GM20000 (cell line): ENCODE measurements at places on chromosomes 3 and 15.
A peak's percentile ranks its signal among the peaks of the same experiment; 100 is the strongest.

DNA sequence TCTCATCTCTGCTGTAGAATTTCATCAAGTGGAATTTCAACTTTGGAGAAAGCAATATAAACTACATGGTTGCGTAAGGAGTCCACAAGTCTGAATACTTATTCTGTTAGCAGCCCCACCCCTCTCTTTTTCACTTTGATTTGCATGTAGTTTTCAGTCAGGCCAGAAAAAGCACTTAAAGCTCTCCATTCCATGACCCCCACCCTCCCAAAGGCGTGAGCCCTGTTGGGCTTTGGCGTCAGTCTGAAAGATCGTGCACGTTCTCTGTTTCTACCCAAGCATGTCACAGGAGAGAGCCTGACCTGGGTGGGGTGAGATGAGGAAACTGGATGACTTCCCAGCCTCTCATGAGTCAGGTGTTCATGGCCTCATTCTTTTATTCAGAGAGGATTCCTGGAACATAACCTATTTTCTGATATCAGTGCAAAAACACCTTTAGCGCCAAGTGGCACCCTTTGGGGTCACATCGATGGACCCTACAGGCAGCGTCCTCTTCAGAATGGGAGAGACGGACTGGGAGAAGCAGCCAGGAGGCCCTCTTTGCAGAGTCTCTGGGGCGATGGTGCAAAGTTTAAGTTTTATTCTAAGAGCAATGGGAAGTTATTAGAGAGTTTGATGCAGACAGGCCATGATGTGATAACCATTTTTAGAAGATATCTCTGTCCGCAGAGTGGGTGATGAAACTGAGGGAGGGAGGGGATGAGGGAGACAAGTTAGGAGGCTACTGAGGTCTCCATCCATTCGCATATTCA is 55.8 kb downstream of the LSM3 start:
- DNase-seq: no peak

DNA sequence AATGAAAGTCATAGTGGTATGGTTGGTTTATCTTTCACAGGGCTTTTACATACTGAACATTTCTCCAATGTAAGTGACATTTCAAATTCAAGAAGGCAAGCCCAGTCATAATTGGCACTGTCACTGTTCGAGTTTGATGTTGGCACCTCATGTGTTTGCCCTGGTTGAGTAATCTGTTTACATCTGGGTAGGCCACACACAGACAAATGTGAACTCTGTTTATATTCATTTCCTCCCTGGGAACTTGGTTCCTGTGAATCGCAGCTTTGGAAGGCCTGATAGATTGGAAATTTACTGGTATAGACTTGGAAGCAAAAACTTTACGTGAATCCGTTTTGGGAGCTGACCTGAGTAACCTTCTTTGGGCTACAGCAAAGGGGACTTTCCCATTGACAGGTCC is 395.2 kb upstream of the AZI2 start:
- no peak for DNase-seq

DNA sequence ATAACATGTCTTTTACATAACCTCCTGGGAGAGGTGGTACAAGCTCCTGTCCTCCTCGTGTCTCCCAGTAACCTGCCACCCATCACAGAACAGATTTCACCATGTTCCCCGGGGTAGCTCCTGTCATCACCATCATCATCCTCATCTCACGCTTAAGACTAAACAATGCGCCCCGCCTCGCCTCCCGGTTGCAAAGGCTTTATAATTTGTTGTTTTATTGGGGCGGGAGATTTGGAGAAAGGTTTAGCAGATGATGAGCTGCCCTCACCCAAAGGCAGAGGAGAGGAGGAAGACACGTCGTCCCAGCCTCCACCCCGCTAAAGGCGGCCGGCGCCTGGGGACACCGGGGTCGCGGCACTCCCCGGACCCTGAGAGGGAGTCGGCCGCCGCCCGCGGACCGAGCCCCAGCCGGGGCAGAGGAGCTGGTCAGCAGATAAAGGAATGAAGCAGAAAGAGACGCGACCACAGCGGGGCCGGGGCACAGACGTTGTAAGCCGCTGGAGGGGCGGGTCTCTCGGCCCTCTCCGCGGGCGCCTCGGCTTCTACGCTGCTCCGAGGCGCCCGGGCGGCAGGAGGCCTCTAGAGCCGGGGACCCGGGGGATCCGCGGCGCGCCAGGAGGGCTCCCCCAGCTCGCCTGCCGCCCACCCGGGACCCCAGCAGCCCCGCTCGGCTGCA is 589 bp downstream of the HERC1 start:
- DNase-seq: peak; percentile 62

DNA sequence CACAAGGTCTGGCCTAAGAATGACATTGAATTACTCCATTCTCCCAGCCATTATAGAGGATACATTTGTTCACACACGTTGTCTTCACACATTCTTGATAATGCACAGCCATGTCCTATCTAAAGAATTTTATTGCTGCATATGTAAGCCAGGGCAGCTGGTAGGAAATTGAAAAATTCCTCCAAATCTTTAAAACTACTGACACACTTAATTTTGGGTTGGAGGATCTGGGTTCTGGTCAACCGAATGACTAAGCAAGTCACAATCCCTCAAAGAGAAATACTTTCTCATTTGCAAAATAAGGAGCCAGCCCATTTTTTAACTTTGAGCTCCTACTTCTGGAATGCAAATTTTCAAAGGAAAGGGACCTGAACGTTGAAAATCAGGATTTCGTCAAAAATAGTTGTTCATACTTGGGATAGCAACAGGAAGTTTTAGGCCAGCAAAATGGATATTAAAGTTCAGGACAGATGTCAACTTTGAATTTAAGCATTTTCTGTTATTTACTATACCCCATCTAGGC is 638.3 kb downstream of the NTRK3 start:
- DNase-seq: no peak

GRCh38 chr3:41845826-41846225 is 116.1 kb downstream of the ULK4 start:
- DNase-seq: no peak

- DNase-seq: peak; percentile 73
Observed at GRCh38 chr3:186152889-186153292, 44.0 kb upstream of the ETV5 start.

GRCh38 chr3:176431991-176432390 is 765.3 kb downstream of the TBL1XR1 start:
- DNase-seq: no peak

DNA sequence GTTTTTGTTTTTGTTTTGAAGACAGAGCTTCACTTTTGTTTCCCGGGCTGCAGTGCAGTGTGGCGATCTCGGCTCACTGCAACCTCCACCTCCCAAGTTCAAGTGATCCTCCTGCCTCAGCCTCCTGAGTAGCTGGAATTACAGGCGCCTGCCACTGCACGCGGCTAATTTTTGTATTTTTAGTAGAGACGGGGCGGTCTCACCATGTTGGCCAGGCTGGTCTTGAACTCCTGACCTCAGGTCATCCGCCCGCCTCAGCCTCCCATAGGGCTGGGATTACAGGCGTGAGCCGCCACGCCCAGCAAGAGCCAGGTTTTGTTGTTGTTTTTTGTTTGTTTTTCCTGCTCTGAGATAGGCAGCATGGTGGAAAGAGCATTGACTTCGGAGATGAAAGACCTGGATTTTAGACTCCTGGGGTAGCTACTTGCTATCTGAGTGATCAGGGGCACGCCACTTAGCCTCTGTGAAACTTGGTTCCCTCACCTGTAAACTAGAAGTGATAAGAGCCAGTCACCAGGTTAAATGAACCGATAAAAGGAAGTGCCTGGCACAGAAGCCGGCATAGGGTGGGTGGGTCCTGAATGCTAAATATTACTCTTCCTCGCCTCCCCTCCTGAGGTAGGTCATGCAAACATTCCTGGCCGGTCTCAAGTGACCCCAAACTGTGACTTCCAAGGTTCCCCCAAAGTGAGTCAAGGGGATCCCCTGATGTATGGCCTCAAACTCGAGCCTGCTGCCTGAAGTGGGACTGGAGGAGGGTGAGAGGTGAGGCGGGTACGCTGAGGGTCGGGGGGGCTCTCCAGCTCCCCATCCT is 62.9 kb upstream of the MCF2L2 start:
- no peak for DNase-seq

GRCh38 chr3:35633332-35634124 is 5.8 kb upstream of the ARPP21 start:
- no peak for DNase-seq

DNA sequence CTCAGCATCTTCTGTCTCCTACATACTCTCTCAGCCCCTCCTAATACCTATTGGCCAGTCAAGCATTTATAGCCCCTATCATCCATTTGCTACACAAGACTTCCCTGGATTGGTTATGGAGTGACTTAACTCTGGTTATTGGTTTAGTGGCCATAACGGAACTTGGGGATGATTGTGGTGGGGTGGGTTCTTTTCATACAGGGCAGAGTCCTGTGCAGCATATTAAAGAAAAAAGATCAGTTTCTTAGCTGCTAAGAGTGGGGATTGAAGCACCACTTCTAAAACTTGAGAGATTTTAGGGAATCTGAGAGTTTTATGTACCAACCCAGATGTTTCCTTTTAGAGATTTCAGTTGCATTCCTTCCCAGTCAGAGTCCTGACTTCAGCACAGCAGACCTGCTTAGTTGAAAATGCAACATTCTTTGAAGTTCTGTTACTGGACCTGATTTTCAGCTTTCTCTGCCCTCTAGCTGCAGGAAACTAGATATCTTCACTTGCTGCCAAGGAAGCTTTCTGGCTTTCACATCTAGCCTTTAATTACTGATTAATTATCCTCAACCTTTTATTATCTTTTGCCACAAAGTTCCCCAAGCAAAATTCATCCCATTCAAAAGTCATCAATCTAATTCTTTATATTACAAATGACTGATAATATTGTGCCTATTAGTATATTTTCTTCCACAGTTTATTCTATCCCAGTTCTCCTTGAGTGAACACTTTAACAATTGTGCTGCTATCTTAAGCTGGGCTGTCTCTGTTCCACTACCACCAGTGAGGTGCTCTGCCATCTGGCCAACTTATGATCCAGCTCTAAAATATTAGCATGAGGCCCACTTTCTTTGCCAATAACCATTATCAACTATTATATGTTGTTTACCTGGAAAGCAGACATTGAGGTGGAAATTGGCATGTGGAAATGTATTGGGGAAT is 906.0 kb upstream of the ALCAM start:
- no peak for DNase-seq

- DNase-seq: no peak
Observed at GRCh38 chr15:65110676-65111292, 4.2 kb downstream of the UBAP1L start.

DNA sequence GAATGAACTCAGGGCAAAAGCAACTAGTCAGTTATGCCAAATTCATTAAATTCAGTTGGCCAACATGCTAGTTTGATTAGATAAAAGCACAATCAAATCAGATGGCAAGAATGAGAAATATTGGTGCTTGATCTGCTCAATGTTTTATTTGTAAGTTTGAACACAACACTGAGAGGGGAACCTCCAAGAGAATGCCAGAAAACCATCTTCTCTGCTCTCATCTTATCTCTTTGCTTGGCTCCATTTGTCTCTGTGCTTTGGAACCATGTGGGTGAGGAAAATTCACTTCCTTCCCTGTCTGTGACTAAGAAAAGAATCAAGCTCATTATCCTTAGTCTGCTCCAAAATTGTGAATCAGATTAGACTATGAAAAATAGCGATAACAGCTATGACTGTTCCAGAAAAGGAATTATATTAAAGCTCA is 43.6 kb upstream of the DCBLD2 start:
- DNase-seq: no peak

GRCh38 chr3:157487339-157487738 is 15.9 kb downstream of the VEPH1 start:
- DNase-seq: no peak

- no peak for DNase-seq
Observed at GRCh38 chr15:27327467-27328025, 356.6 kb downstream of the GABRG3 start.

DNA sequence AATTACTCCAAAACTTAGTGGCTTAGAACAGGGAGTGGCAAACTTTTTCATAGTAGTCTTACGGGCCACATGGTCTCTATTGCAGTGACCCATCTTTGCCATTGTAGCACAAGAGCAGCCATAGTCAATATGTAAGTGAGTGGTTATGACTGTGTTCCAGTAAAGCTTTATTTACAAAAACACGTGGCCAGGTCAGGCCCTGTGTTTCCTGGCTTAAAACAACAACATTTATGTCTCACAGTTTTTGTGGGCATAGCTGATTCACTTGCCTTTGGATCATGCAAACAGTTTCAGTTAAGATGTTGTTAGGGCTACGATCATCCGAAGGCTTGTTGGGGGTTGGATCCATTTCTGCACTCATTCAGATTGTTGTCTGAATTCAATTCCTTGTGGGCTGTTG is 103.8 kb downstream of the CHCHD6 start:
- no peak for DNase-seq

DNA sequence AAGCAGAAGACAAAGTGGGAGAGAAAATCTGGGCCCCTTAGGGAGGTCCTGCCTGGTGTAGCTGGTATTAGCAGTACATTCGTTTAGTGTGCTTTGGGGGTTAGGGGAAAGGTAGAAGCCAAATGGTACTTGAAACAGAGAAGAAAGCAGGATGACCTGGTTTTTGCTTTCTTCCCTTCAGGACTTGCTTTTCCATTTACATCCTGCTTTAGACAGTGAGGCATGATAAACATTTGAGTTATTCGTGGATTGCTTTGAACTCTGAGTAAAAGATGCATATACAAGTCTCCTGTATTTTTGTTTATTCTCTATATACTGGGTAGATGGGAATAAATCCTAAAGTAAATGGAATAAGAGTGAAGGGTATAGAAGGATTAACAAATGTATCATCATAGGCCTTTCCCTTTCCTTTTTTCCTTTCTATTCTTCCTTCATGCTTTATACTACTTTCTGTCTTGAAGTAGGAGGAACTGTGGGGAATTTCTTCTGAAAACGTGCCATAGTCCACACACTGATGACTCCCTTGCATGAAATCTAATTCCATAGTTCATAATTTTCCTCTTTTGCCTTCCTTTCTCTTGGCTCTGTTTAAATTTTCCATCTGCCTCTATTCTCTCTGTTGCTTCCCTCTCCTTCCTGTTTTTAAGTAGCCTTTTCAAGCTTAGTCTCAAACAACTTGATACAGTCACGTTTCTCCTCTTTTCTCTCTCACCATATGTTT is 139.5 kb upstream of the RBMS3 start:
- DNase-seq: no peak

DNA sequence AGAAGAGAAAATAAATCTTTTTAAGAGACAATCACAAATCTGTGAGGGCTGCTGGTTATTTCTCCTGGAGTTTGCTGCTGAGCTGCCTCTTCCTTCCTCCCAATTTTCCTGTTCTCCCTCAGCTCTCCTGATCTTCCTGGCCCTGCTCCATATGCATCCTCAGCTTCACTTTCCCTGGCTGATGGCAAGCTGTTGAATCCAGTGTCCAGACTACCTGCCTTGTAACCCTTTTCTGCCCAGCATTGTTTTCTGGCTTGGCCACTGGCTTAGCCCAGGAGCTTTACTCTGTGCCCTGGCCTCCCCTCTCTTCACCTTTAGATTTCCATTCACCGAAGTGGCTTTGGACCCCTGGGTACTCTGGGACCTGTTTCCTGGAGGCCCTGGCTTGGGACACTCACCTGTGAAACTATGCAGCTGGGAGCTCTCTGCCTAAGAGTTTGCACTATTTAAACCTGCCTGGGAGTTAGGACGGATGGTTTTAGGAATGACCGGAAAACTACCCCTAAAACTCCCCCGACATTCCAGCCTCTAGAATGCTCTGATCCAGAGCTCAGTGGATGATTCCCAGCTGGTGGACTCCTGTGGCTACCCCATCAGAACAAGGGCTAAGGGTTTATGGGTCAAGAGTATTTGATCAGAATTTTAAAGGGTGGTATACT is 90.0 kb downstream of the RBPMS2 start:
- DNase-seq: no peak

- DNase-seq: no peak
Observed at GRCh38 chr3:7982126-7982525, 519.5 kb upstream of the LMCD1 start.
